ENCODE measurements at places on chromosomes 3 and 15.

GRCh38 chr3:108287146-108287545 lies 9.2 kb upstream of the HHLA2 start:
- no peak for DNase-seq

DNA sequence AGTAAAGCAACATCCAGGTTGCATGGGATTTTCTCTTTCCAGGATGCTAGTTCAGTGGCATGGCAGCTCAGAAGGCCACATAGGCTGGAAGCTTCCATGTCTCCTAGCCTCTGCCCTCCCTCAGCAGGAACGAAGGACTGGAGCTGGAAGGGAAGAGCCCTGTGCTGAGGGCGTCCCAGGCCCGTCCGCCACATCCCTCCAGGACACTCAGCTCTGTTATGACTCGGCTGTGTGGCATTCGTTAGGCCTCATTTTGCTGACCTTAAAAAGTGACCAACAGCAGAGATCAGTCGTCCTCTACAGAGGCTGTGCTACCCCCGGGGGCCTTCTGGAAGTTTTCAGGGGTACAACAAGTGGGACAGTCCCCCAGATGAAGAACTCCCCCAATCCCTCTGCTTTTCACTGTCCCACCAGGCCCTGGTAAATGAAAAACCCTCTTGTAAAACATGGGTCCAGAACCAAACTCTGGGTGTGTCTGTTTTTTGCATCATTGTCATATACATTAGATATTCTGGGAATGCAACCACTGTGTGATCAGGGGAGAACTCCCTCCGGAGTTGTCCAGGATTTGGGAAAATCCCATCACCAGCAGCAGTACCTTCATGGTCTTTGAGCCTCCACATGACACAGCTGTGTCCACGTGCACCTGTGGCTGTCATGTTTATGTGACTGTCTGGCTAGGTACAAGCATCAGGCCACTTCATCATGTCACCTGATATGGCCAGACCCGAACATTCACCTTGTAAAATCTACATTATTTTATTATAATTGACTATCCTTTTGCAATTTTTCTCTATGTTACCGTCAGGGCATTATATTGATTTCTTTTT lies 149.9 kb downstream of the OR4M2 start:
- DNase-seq, result no peak

DNA sequence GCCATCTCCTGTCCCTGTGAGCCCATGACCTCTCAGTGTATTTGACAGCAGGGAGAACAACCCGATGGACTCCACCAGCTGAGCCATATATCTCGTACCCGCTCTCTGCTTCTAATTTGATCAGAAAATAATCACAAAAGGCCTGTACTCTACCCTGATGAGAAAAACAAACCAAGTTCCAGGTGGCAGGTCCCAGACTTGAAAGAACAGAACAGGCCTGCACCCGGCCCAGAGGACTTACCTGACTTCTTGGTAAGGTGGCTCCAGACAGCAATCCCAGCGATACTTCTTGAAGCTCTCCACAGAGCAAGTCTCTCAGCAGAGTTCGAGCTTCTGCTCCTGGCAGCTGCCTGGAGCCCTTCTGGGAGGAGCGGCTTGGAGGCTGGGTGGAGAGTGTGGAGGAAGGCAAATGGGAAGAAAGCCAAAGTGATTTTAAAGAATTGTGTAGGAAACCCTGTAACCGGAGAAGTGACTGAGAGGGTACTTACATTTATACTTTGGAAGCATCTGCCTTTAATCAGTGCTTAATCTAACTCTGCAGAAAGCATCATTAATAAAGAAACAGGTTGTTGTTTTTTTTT lies 91.6 kb downstream of the SCN11A start:
- DNase-seq, result no peak

- DNase-seq, result no peak
Measured at GRCh38 chr15:88147760-88148159, 108.8 kb downstream of the NTRK3 start.

- no peak for DNase-seq
Measured at GRCh38 chr3:99955773-99956562, 138.3 kb downstream of the CMSS1 start.

DNA sequence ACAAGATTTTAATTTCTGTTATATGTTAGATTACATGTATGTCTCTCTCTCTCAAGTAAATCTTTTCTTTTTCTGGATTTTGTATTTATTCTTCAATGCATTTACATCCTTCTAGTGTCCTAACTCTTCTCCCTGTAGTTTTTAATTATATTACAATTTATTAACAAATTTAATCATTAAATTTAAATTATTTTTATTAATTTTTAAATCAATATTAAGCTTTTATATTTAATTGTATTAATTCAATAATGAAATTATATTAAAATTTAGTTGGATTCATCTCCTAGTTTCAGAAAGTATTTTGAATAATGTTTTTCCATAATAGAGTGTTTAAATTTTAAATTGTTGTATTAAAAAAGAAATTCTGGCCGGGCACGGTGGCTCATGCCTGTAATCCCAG lies 29.8 kb downstream of the MLF1 start:
- DNase-seq, result no peak

DNA sequence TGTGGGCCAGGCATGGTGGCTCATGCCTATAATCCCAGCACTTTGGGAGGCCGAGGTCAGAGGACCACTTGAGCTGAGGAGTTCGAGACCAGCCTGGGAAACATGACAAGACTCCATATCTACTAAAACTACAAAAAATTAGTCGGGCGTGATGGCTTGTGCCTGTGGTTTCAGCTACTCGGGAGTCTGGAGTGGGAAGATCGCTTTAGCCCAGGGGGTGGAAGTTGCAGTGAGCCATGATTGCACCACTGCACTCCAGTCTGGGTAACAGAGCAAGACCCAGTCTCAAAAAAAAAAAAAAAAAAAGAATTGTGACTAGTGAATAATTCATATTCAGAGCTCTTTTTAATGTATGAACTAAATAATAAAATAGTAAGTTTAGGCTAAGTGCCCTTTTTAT lies 87.8 kb upstream of the TSEN2 start:
- no peak for DNase-seq

DNA sequence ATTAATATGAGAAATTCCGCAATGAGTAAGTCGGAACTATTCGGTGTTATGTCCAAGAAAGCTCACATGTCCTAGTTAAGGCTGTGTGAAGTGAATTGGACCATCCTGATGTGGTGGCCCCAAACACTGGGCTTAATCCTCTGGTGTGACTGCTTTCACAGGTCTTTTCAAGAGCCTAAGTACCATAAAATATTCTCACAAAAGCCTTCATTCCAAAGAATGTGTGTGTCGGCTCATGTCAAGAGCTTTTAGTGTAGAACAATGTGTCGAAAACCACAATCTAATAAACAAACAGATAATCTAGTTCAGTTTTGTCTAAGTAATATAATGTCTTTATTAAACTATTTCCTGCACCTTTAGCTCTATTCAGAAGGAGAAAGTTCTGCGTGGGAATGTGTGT lies 311.4 kb downstream of the LPP start:
- no peak for DNase-seq

- DNase-seq, result no peak
Measured at GRCh38 chr3:41180396-41180795, 18.9 kb upstream of the CTNNB1 start.

DNA sequence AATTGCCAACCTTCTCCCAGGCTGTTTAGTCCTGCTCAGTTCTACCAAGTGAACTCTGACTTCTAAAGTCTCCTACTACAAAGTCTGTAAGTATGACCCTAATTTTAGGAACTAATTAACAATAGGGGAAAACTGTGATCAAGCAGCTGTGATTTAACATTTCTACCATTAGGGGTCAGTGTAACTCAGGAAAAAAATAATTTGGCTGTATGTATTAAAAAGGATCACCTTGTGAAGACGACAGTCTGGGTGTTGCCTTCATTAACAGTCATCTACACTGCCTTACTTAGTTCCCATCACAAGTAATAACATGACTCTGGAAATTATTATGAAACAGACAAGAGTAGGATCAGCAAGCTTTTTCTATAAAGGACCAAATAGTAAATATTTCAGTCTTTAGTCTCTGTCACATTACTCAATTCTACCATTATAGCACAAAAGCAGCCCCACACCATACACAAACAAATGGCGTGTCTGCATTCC lies 4.2 kb upstream of the NPHP3 start:
- no peak for DNase-seq

DNA sequence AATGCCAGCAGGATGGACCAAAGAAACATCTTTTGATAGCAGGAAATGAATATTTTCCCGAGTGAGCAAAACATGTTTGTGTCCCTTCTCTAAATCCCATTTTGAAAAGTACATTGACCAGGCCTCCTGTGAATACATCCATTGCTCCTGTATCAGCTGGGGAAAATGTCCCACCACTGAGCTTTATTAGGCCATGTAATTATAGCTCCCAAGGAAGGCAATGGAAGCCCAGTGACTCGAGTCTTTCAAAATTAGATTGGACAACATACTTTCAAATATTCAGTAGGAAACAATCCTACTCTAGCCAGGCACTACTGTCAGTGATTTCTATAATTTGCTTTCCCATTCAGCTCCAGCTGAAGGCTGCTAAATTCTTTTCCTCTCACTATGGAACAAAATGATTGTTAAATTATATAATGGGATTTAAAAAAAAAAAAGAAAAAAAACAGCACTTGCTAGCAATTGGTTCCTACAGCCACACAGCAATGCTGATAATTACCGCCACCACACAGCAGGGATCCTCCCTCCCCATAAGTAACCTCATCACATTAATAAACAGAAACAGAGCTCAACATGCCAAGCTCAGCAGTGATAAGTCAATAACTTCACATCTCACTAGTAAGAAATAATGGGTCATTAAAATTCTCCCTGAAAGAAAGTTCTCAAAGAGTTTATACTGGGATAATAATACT lies 172.4 kb upstream of the SLC2A2 start:
- no peak for DNase-seq

DNA sequence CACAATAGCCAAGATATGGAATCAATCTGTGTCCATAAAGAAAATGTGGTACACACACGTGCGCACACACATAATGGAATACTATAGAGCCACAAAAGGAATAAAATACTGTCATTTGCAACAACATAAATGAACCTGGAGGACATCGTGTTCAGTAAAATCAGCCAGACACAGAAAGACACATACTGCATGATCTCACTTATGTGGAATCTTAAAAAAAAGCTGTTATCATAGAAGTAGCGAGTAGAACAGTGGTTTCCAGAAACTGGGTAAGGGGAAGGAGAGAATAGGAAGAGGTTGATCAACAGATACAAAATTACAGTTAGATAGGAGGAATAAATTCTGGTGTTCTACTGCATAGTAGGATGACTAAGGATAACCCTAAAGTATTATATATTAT lies 11.1 kb downstream of the ATOSA start:
- no peak for DNase-seq

- no peak for DNase-seq
Measured at GRCh38 chr15:30038667-30039523, 43.9 kb upstream of the GOLGA8J start.

GRCh38 chr3:43330981-43331380 lies 44.6 kb downstream of the SNRK start:
- DNase-seq, result no peak

- no peak for DNase-seq
Measured at GRCh38 chr3:189941679-189942078, 179.0 kb downstream of the P3H2 start.

GRCh38 chr3:169448501-169448900 lies 215.0 kb downstream of the MECOM start:
- DNase-seq, result no peak

GRCh38 chr3:187954516-187954872 lies 199.5 kb upstream of the LPP start:
- no peak for DNase-seq

DNA sequence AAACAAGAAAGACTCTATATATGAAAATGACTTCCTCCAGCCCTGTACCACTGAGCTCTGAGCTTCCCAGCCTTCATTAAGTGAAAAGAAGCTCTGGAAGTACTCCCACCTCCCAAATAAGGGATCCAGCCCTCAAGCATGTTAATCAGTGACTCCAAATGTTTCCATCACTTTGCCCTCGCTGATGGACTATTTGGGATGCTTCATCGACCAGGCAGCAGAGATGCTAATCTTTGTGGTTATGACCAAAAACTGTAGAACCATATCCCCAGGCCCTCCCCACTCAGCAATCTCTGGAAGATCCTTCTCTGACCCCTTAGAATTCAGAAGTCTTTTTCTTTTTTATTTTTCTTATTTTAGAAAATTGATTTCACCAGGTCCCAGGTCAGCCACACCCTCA lies 2.3 kb upstream of the CTDSPL start:
- no peak for DNase-seq

DNA sequence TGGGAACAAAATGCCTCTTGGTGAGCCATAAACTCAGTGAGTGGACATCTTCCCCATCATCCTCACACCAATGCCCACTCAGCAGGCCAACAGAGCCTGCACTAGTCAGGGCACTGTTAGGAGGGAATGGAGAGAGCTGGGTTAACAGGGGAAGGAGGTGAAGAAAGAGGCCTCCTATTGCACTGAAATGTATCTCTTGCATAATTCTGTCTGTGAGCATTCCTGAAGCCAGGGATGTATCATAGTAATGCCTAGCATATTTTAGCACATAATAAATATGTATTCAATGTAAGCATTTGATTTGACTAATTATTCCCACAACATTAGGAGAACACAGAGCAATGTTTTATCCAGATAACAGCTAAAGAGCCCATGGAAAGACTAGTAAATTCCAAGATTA lies 81.2 kb downstream of the ANO10 start:
- no peak for DNase-seq

- DNase-seq, result no peak
Measured at GRCh38 chr3:51549311-51549710, 10.8 kb downstream of the RAD54L2 start.

- no peak for DNase-seq
Measured at GRCh38 chr3:61565569-61565968, 4.2 kb downstream of the PTPRG start.

Measured in stimulated activated CD8-positive, alpha-beta memory T cell treated with anti-CD3 and anti-CD28 coated beads, Interleukin-12 subunit alpha, Interleukin-12 subunit beta, amount 100 ng/mL, for 1 hour (primary cell).